ENCODE measurements at places on chromosomes 3 and 15. TPM values are rescaled to one million over a fixed set of nuclear protein-coding genes. Genes with fewer than 3 reads are reported as not detected.
A peak's percentile ranks its signal among the peaks of the same experiment; 100 is the strongest.

- no peak overlapping the region for H3K27ac ChIP-seq
- no peaks in the 10 kb centered on the region for H3K36me3 ChIP-seq
- no peaks in the 10 kb centered on the region for H3K27me3 ChIP-seq
- peaks cover 3% of the 10 kb centered on the region for H3K4me1 ChIP-seq
These were observed 111.6 kb downstream of the TIGIT start for GRCh38 chr3:114405202-114405990.

GRCh38 chr3:128726023-128727016 is at the start of gene RAB7A:
RAB7A (plus strand) TSS chr3:128726183; CDS start chr3:128795368, 69,185 bp downstream.
- DNase-seq: peak; percentile 99
- H3K4me3 ChIP-seq: peak within 1 kb of the TSS; percentile 93
- H3K27me3 ChIP-seq: no peaks in the 10 kb centered on the region
- H3K36me3 ChIP-seq: no peaks in the 10 kb centered on the region
- H3K4me1 ChIP-seq: peaks cover 47% of the 10 kb centered on the region

GRCh38 chr3:169179722-169180121 is 483.8 kb downstream of the MECOM start:
- H3K27me3 ChIP-seq: no peaks in the 10 kb centered on the region
- no peak overlapping the region for H3K27ac ChIP-seq
- no peak overlapping the region for H3K4me3 ChIP-seq

ZCWPW2 gene
- total RNA-seq: not detected

DNA sequence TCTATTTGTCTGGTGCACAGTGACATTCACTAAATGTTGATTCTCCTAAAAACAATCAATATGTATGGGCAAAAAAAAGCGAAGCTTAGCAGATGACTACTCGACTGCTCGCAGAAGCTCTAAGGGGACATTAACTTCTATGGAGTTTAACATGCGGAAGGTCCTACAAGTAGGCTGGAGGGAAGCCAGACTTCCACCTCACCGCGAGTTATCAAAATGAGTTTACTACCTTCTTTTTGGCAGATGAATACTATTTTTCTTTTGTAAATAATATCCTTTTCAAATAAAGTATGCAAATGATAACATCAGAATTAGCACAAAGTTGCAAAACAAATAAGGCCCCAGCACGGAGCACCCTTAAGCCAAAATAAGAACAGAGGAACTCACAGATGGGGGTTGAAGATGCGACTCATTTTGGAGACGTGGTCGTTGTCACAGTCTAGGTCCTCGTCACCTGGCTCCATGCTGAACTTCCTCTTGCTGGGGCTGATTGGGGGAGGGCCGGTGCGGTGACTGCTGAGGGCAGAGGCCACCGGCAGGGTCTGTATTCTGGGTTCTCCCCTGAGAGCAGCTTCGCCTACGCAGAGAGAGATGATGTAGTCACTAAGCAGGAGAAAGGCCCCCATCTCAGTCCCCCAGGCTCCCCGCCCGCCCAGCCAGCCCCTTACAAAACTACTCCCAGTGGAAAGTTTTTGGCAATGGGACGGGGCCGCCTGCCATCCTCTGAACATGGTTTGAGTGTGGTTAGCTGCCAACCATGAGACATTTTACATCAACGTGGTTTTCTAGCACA is 42.1 kb downstream of the VGLL4 start:
- peak overlapping the region; percentile 65 for H3K27ac ChIP-seq
- peak; percentile 81 for DNase-seq
- H3K4me1 ChIP-seq: peaks cover 18% of the 10 kb centered on the region
- H3K4me3 ChIP-seq: no peak overlapping the region
- H3K36me3 ChIP-seq: no peaks in the 10 kb centered on the region

DNA sequence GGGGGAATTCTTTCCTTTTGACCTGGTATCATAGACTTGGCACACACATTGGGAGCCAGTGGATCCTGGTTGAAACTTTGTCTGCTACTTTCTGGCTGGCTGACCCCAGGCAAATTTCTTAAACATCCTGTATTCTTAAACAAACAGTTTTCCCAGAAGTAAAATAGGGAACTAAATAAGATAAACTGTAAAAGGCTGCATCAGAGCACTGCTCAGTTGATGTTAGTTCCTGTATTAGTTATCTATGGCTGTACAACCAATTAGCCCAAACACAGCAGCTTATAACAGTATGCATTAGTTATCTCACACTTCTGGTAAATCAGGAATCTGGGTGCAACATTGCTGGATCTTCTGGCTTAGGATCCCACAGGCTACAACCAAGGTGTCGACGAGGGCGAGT is 73.1 kb upstream of the SLCO3A1 start:
- H3K36me3 ChIP-seq: no peaks in the 10 kb centered on the region
- no peak overlapping the region for H3K27ac ChIP-seq
- no peaks in the 10 kb centered on the region for H3K4me1 ChIP-seq
- no peak overlapping the region for H3K4me3 ChIP-seq
- no peak for DNase-seq

GRCh38 chr3:128320551-128321340 is 145.9 kb downstream of the DNAJB8 start:
- no peak overlapping the region for H3K27ac ChIP-seq
- H3K36me3 ChIP-seq: no peaks in the 10 kb centered on the region
- no peak for DNase-seq

DNA sequence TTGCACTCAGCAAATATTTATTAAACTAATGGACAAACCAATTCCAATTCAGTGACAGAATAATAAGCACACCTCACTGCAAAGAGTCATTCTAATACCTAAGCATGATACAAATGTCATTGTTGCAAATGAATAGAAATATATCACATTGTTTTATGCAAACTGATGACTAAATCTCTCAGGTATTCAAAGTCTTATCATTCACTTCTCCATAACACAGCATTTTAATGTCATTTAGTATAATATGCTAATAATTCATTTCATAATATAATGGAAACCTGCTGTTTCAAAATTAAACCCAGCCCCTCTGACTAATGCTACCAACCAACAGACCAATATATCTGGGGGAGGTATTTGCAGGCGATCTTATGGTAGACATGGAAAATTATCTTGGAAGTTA is 71.8 kb downstream of the FGF7 start:
- no peaks in the 10 kb centered on the region for H3K27me3 ChIP-seq
- H3K36me3 ChIP-seq: no peaks in the 10 kb centered on the region
- no peak overlapping the region for H3K4me3 ChIP-seq
- DNase-seq: no peak
- no peak overlapping the region for H3K27ac ChIP-seq
- no peaks in the 10 kb centered on the region for H3K4me1 ChIP-seq

AMT gene
- total RNA-seq: 14.0 TPM

- H3K4me3 ChIP-seq: peak overlapping the region; percentile 14
- H3K27me3 ChIP-seq: no peaks in the 10 kb centered on the region
- peak overlapping the region; percentile 81 for H3K27ac ChIP-seq
- no peaks in the 10 kb centered on the region for H3K36me3 ChIP-seq
- no peak for DNase-seq
- peaks cover 64% of the 10 kb centered on the region for H3K4me1 ChIP-seq
These were observed 62.9 kb upstream of the ULK4 start for GRCh38 chr3:42024591-42025351.

GRCh38 chr3:159443266-159443665 is 545.4 kb upstream of the IL12A start:
- no peaks in the 10 kb centered on the region for H3K36me3 ChIP-seq
- no peaks in the 10 kb centered on the region for H3K4me1 ChIP-seq
- no peak for DNase-seq
- no peak overlapping the region for H3K4me3 ChIP-seq
- no peak overlapping the region for H3K27ac ChIP-seq
- H3K27me3 ChIP-seq: no peaks in the 10 kb centered on the region

DNA sequence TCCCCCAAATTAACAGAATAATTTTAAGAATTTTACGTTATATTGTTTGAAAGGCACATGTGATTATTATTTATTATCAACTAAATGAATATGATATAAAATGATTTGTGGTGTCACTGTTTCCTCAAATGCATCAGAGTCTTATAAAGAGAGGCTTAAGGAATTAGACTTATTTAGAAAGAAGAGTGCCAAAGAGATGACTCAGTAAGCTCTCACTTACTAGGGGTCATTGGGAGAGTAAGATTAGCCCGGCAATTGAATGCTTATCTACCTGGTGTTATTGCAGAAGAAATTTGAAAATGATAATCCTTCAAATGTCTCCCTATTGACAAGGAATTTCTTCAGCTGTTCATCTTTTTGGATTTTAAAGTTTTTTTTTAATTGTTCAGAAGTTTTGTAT is 408.7 kb downstream of the OXSM start:
- no peak overlapping the region for H3K4me3 ChIP-seq
- no peak for DNase-seq
- H3K27me3 ChIP-seq: no peaks in the 10 kb centered on the region
- no peaks in the 10 kb centered on the region for H3K36me3 ChIP-seq
- H3K27ac ChIP-seq: no peak overlapping the region
- no peaks in the 10 kb centered on the region for H3K4me1 ChIP-seq

GRCh38 chr3:13132731-13133410 is 59.6 kb upstream of the IQSEC1 start:
- no peaks in the 10 kb centered on the region for H3K4me1 ChIP-seq
- H3K4me3 ChIP-seq: no peak overlapping the region
- no peaks in the 10 kb centered on the region for H3K36me3 ChIP-seq

All from B cell (primary cell).